ENCODE measurements at places on chromosomes 1 and 21.

DNA sequence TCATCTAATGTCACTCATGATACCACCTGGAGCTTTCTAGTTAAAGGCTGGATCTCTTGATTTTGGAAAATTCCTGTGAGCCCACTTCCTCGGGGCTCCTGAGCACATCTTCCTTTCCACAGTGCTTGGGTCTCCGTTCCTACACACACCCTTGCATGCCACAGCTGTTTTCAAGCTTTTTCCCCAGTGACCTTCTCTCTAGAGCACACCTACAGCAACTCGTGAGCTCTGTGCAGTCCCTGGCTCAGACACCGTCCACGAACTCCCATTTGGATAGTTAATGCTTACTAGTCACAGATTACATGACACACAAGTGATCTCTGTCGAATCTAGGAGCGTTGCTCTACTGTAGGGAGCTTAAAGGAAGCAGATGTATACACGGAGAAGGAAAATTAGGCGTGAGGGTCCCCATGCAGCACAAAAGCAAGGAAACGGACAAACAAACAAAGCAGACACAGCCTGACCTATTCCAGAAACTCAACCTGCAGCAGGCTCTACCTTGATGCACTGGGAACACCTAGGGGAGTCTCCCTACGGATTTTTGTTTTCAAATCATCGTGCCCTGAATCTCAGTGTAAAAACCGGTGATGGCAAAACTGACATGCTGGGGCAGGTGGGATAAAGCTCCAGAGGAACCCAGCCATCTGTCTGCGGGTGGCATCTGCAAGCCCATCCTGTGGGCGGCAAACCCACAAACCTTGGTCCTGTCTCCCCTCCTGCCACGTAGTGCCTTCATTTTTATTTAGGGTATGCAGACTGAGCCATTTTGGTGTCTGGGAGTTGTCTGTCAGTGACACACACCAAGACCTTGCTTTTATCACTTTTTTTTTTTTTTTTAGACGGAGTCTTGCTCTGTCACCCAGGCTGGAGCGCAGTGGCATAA lies 177.8 kb downstream of the RUNX1 start:
- no peak for DNase-seq

- DNase-seq, result no peak
Measured at GRCh38 chr1:59006289-59006658, 222.4 kb upstream of the JUN start.

DNA sequence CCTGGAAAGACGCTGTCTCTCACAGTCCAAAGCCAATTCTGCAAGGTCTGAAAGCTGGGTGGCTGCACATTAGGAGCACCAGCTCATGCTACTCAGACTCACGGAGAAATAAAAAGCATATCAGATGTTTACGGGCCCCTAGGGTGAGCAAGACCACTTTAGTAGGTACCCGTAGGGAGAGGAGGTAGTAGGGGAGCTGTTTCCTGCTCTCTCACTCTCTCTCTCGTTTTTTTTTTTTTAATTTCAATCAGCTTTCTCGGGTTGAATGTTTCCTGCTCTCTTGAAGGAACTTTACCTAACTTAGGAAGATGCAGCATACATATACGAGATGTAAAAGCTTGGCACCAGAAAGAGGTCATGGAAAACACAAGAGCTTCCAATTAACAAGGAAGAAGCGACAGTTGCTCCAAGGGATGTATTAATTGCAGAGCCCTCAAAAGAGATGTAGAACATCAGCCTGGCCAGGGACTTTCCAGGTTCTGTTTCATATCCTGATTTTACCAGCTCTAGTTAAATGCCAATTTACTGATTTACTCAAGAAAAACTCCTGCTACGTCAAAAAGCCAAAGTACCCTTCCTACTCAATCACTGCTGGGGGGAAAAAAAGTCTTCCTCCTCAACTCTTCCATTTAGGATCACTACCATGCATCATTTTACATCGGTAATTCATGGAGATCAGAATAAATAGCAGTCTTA lies 3.1 kb downstream of the LORICRIN start:
- DNase-seq, result no peak

DNA sequence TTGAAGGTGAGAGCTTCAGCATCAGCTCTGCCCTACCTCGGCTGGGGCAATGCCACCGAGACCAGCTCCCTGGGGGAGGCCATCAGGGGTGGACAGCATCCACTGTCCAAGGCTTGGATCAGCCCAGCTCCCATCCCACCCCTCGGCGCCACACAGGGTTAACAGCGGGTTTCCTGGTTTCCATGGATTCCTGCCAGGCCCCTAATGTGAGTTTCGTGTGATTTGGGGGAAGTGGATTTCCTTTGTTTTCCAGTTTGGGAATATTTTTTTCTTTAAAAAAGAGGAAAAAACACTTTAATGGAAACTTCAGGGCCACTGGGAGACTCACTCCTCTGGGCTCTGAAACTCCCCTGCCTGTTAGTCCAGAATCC lies 34.3 kb downstream of the CASZ1 start:
- no peak for DNase-seq

All from stimulated activated CD4-positive, alpha-beta T cell treated with anti-CD3 and anti-CD28 coated beads, Interleukin-15, amount 100 ng/mL, for 48 hours (primary cell).